Ecto neural progenitor cell (in vitro differentiated cells): ENCODE measurements at places on chromosomes 16 and 17.

- DNase-seq, result no peak
These were observed 736 bp downstream of the CNP start for GRCh38 chr17:41967141-41967920.

DNA sequence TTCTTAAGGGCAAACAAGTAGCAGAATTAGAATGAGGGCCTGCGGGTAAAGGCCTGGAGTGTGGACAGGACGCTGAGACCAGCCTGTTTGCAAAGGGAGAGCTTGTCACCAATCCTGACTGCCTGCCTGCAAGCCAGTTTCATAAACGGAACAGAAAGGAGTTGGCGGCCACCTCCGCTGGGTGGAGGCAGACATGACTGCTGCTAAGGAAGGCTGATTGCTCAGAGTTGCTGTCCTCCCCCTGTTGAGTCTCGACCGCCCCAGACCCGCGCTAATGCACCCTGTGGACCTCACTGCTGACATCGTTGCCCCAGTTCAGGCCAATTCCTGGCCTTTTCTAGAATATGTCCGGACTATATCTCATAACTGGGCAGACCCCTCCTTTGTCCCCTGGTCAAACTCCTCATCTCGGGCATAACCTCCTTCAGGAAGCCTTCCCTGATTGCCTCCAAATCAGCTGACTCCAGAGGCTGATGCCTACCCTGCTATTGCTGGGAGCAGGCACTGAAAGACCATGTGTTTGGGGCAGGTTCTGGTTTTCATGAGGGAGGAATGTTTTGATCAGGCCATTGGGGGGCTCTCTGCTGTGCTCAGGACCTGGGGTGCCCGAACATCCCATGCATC is 153.0 kb upstream of the CIBAR2 start:
- DNase-seq, result no peak

DNA sequence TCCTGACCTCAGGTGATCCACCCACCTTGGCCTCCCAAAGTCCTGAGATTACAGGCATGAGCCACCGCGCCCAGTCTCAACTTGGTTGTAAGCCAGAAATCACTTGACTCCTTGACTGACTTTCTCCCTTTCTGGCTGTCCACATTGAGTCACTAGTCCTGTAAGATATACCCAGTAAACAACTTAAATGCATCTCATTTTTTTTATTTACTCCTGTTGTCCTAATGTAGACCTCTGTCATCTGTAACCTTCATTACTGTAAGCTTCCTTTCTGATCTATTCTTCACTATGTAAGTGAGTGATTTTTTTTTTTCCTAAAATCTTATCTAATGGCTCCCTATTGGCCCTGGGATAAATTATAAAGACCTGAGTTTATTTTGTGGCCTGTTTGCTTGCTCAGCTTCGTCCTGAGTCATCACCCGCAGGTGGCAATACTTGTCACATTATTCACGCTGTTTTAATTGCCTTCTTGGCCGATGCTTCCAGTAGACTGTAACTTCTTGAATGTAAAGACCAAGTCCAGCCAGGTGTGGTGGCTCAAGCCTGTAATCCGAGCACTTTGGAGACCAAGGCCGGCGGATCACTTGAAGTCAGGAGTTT is 41.0 kb downstream of the PAFAH1B1 start:
- no peak for DNase-seq

GRCh38 chr16:80150978-80151721 is 389.6 kb upstream of the DYNLRB2 start:
- no peak for DNase-seq

DNA sequence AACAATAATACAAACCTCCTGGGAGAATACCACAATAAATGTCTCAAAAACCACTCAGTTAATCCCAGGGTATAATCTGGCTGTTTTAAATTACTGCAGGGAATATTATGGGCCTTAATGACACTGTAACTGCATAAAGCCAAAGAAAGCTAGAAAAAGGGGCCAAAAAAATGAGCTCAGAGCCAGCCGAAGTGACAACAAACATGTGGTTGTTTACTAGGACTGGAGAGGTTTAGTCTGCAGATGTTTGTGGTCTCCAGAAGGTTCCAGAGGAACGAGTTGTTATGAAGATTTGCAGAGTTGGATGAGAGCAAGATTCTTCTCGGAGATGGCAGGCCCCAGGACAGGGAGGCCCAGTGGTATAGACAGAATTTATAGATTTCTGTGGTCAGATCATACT is 97.1 kb upstream of the AKTIP start:
- DNase-seq, result no peak

- DNase-seq, result no peak
These were observed 21.2 kb downstream of the SMG6 start for GRCh38 chr17:2282297-2282873.

- DNase-seq, result no peak
These were observed 33.2 kb downstream of the IRX6 start for GRCh38 chr16:55357241-55357640.
